ENCODE measurements at places on chromosomes 16 and 17.

DNA sequence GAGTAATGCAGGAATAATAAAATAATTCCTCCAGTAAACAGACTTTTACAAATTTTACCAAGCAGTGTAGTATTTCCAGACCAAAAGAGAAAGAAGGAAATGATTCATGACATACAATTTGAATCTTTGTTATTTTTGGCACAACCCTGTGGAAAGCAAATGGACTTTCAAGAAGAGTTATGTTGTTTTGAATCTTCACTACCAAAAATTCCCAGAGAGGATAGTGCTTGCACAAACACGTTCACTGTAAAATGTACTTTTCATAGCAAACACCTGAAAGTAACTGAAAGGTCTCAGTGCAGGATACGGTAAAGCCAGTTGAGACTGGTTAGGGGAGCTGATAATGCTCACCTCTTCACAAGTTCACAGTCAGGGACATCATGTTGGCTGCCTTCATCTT is 107.1 kb downstream of the USP22 start:
- no peak for DNase-seq

GRCh38 chr17:50884439-50885311 is 18.5 kb upstream of the TOB1 start:
- no peak for DNase-seq

DNA sequence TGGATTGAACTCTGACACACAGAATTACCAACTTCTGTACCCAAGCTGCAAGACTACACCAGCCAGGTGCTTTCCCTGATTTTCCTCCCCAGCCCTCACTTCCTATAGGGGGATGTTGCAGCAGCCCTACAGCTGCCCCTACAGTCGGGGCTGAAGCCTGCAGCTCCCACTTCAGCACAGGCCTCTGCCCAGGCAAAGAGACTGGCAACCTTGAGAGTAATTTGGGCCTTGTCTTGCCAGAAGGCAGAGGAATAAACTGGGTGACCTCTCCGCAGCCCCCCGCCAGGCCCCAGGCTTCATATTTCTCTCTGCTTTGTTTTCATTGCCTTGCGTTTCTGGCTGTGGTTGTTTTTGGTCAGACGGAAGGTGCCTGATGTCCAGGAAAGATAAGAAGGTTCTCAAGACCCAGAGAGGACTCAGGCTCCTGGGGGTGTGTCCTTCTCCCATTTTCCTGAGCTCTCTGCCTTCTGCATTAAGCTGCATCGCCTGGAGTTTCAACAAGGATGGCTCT is 32.0 kb downstream of the SLC6A4 start:
- DNase-seq: no peak

GRCh38 chr16:19926449-19927390 is 42.1 kb upstream of the GPRC5B start:
- DNase-seq: no peak

- DNase-seq: no peak
These were observed 26.3 kb downstream of the AARSD1 start for GRCh38 chr17:42937712-42938596.

DNA sequence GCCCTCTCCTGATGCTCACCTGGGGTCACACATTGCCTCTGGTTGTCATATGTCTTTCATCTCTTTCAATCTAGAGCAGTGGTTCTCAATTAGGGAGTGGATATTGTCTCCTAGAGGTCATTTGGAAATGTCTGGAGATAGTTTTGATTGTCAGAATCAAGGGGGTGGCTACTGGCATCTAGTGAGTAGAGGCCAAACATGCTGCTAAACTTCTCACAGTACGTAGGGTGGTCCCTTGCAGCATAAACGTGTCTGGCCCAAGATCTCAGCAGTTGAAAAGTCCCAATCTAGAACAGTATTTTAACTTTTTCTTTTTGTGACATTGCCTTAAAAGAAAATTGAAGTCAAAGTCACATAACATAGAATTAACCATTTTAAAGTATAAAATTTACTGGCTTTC is 30.5 kb upstream of the SLC5A10 start:
- DNase-seq: no peak

GRCh38 chr17:70028978-70029767 is 45.9 kb upstream of the KCNJ16 start:
- DNase-seq: no peak

GRCh38 chr16:56347670-56348069 is 77.7 kb downstream of the AMFR start:
- DNase-seq: no peak

GRCh38 chr16:51553910-51554309 is 402.8 kb upstream of the SALL1 start:
- no peak for DNase-seq

DNA sequence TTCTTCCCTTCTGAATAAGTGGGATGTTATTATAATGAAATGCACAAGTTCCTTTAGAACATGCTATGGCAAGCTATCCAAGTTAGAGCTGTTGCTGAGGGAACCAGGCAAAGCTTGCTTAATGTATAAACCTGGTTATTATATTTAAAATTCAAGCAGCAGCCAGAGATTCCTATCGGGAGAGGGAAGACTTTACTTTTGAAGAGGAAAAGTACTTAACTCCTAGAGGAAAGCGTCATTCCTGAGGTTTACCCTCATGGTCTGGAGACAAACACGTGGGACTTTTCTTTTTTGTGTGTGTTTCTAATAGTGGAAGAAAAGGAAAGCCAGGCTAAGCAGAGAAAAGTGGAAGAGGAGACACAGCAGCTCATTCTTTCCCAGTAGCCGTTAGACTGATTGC is 39.9 kb upstream of the MYH10 start:
- DNase-seq: no peak

GRCh38 chr17:58626905-58627304 is 64.9 kb downstream of the TEX14 start:
- no peak for DNase-seq

- DNase-seq: no peak
These were observed 9.1 kb downstream of the MRM1 start for GRCh38 chr17:36610474-36610873.

DNA sequence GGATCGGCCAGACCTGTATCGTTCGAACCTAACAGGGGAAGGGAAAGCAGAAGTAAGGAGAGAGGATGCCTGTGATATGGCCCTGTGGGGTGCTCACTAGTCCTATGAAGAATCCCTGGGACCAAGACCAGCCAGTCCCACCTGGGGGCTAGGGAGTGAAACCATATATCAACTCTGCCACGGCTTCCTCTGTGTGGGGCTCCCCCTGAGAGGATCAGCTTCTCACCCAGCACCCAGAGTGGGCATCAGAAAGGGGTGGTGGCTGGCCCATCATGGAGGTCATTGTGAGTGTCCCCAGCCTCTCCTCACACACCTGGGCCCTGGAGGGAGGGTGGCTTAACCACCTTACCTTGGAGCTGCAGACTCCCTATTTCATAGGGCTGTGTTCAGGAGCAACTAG is 30.1 kb upstream of the SREBF1 start:
- no peak for DNase-seq

DNA sequence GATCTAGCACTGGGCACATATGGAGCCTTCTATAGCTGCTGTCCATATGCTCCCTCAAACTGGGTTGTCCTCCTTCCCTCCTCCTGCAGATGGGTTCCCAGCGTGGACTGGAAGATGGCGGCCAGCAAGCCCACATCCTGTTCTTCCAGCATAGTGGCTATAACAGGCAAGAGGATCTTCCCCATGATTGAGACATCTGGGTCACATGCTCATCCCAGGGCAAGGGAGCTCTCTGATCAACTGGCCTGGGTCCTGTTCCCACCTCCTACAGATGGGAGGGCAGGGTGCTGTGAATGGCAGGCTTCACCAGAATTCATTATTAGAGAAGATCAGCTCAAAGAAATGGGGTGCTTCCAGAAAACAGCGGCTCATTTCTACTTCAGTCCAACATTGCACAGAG is 210.2 kb downstream of the PARN start:
- DNase-seq: no peak

DNA sequence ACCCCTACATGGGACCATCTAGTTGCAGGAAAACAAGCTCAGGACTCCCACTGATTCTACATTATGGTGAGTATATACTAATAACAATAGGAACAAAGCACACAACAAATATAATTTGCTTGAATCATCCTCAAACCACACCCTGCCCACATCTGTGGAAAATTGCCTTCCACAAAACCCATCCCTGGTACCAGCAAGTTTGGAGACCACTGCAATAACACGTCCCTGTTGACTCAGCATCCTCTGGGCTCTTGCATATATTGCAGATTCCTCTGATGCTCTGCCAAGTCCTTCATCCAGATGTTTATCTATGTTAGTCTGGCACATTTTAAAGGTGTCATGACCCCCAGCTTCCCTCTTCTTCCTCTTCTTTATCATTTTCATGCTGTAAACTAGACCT is 138.4 kb downstream of the PCTP start:
- DNase-seq: no peak

DNA sequence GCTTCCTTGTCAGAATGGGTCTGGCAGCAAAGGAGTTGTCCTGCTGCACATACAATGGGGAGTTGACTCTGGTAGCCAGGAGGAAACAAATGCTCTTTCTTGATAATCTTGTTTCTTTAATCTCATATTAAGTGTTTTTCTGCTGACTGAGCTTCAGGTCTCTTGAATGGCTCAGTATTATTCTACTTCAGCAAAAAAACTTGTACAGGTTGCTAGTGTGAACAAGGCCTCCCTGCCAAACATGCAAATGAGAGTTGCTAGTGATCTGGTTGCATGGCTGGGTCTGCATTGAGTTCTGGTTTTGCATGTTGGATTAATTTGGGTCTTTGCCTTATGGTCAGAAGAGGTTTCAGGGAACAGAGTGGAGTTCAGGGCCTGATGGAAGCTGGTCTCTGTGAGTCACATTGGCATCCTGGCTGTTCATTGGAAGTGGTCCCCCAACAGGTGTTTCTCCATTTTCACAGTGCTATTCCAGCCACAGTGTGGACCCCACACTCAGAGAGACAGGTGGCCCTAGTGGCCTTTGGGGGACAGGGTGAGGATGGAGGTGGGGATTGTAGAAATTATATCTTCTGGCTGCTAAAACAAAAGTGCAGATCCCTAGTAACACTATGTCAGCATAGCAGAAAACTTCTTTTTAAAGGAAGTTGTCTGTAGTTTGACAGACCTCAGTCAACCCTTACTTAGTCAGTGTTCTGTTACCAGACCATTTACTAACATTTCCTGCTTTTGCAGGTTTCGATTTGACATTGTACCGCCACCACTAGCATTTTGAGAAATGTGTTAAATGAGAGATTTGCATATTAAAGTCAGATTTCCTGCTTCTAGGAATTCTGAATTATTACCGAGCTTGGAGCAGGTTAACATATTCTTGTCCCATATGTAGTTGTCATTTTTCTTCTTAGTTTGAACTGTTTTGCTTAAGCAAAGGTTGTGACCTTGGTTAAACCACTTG is 47.1 kb downstream of the EPN2 start:
- no peak for DNase-seq

- no peak for DNase-seq
These were observed 66.0 kb downstream of the CACNG3 start for GRCh38 chr16:24322106-24322505.

DNA sequence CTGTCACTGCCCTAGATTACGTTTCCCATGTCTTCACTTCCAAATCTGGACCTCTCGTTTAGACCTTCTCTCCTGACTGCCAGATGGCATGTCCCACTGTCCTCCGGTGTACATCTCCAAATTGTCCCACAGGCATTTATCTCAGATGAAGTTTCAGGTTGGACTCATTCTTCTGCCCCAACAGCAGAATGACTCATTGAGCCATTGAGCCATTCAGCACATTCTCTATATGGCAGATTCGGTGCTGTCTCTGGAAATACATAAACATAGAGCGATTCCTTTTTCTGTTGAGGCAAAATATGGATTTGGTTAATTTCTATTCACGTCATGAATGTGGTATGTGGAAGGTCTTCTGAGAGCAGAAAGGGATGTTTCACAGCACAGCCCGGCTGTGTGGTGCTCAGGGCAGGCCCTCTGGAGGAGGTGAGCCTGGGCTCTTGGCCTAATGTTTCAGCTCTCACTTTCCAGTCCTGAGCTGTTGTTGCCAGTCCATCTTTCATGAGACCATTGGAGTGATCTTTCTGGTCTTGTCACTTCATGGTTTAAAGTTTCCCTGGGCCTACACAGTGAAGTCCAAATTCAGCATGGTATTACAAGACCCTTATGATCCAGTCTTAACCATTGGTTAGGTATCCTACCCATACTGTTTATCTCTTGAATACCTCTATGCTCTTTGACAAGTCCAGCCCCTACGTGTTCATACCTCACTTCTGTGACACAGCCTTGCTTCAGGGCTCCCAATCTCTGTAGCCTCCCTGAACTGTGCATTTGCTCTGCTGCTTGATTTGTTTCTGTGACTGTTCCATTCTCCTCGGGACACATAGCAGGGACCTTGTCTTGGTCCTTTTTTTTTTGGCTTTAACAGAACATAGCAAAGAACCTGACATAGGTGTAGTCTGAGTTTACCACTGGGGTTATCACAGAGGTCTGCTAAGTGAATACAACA is 15.9 kb downstream of the HAPSTR1 start:
- no peak for DNase-seq

DNA sequence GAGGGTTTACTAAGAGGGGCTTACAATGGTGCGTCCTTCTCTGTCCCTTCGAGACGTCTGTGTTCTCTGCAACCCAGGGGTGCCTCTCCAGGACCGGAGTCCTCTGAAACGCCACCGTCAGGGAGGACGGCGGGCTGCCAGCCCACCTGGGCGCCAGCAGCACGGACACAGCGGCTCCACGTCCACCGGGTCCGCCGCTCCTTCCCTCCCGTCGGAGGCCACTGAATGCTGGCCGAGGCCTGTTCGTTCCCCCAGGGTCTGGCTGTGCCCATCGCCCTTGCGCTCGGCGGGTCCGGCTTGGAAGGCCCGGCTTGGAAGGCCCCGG is 403 bp downstream of the TEPSIN start:
- DNase-seq: no peak

GRCh38 chr17:50580646-50581045 is 20.1 kb downstream of the CACNA1G start:
- DNase-seq: no peak

DNA sequence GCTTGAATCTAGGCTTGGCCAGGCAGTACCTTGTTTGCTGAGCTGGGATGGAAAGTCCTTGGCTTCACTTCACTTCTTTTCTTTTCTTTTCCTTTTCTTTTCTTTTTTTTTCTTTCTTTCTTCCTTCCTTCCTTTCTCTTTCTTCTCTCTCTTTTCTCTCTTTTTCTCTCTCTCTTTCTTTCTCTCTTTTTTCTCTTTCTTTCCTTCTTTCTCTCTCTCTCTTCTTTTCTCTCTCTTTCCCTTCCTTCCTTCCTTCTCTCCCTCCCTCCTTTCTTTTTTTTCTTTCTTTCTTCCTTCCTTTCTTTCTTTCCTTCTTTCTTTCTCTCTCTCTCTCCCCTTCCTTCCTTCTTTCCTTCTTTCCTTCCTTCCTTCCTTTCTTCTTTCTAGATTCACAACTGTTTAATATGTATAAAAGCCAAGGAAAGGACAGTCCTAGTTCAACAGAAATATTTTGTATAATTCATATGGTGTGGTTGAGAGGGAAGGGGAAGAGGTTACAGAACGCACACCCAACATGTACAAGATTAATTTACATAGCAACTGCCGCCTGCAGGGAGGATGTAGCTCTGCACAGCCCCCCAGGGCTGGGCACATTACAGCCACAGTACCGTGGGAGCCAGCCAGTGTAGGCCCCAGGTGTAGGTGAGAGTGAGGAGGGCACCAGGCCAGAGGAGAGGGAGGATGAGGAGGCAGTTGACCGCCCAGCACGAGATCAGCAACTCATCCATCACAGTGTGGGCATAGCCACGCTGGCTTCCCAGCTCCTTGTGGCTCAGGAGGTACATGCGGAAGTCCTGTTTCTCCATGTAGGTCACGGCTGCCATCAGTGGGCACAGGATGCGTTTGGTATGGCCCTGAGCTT is 9.7 kb upstream of the ITGB3 start:
- no peak for DNase-seq
